GM12891 (cell line): ENCODE measurements at places on chromosomes 2 and 18.

DNA sequence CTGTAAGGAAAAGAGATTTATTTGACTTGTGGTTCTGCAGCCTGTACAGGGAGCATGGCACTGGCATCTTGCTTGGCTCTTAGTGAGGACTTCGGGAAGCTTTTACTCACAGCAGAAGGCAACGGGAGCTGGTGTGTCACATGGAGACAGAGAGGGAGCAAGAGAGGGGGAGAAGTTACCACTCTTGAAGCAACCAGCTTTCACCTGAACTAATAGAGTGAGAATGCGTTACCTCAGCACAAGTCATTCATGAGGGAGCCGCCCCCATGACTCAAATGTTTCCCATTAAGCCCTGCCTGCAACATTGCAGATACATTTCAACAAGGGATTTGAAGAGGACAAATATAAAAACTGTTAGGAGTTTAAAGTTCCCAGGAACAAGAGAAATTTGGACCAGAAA lies 190.0 kb downstream of the CYRIA start:
- DNase-seq = no peak

GRCh38 chr18:79915161-79916127 lies 36.0 kb downstream of the SLC66A2 start:
- no peak for DNase-seq

GRCh38 chr2:205814039-205814364 lies 131.7 kb downstream of the NRP2 start:
- DNase-seq = no peak

DNA sequence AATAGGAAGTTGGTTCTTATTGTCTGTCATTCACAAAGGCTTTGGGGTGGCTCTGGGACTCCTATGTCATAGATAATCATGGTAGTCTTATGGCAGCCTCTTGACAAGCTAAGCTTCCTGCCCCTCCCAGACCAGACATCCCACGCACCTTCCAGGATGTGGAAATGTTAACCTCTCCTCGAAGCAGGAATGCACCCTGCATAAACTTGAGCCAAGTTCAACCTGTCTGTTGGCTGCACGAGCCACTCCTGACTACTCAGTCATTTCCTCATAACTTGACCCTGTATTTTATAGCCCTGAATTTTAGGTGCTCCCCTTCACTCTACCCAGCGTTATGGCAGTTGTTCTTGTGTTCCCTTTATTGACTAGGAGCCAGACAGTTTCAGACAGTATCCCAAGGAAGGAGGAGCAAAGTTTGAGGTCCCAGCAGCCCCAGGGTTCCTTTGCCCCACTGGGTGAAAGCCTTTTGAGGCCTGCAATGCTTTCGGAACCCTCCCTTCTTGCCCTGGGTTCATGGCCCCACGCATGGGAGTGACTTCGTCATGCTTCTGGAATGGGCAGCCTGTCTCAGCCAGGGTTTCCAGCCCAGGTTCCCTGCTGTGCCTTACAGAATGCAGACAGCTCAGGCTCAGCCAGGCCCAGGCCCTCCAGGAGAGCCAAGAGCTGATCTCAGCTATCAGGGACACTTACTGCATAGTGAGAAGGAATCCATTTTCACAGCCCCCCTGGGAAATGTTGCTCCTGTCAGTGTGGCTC lies 15.6 kb upstream of the INO80C start:
- no peak for DNase-seq

- no peak for DNase-seq
These were observed 36.0 kb downstream of the PCBP1 start for GRCh38 chr2:70123051-70123828.

DNA sequence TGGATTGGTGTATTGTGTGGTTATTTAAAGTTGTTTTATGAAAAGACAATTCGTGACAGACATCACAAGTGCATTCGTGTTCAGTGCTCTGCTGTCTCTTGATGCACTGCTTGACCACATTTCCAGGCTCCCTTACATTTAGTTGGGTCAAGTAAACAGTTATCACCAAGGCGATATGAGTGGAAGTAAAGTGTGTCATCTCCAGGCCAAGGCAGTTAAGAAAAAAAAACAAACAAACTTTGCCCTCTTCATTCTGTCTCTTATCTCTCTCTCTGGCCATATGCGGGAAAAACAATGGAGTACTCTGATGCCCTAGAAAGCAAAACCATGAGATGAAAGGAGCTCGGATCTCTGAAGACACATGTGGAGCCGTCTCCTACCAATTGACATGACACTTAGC lies 131.1 kb downstream of the DSEL start:
- no peak for DNase-seq

GRCh38 chr2:74481961-74482800 lies 617 bp downstream of the CCDC142 start:
- DNase-seq = no peak

DNA sequence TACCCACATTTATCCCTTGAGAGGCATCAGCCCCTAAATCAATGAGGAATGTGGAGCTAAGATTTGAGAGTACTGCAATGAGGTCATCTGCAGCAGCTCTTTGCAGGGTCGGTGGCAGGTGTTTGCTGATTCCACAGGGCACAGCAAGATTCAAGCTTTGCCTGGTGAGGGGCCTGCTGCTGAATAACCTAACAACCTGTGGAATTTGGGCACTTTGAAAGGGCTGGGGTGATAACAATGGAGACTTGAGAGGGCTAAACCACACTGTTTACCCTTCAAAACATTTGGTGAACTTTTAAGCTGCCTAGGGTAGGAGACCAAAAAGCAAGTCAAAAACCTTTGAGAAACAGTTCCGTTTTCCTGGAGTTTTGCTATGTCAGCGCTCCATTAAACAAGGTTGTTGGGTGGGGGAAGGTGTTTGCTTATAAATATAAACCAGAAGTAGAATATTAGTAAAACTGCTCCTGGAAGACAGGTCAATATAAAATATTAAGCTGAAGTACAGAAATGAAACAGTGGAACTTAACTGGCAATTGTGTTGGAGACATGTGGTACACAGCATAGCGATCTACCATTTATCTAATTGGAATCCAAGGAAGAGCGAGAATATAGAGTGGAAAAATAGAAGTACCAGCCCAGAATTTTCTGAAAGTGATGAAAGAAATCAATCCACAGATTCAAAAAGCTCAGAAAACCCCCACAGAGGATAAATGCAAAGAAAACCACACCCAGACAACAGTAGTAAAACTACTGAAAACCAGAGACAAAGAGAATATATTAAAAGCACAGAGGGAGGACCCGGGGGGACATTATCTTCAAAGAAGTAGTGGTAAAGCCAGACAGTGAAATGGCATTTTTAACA lies 15.7 kb downstream of the COPS8 start:
- no peak for DNase-seq

DNA sequence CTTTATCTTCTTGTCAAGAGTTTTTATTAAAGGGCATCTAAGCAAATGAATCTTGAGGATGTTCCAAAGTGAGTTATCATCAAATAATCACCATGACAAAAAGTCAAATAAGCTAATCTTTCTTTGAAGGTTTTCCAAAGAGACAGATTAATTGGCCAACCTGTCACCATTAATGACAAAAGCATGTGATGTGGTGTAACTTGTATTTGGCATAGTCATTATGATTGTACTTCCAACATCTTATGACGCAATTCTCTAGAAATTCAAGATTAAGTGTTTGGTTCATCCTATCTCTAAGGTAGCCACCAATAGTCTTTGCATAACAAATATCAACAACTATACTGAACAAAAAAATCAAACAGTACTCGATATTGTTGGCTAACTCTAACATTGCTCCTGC lies 28.6 kb downstream of the RBMS1 start:
- no peak for DNase-seq

DNA sequence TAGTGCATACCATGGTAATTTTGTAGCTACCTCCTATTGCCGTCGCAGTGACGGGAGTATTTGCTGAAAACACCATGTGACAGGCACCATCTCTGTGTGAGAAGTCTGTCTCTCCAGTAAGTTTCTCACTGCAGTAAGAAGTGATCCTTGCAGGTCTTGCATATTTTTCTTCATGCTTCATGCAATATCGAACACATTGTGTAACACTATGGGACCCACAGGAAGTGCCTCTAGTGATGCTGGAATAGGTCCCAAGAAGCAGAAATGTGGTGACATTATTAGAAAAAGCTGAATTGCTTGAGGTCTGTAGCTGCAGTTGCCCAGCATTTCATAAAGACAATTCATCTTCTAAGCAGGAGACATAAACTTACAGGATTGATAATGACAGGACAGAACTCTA lies 167.6 kb downstream of the DCDC2C start:
- no peak for DNase-seq

DNA sequence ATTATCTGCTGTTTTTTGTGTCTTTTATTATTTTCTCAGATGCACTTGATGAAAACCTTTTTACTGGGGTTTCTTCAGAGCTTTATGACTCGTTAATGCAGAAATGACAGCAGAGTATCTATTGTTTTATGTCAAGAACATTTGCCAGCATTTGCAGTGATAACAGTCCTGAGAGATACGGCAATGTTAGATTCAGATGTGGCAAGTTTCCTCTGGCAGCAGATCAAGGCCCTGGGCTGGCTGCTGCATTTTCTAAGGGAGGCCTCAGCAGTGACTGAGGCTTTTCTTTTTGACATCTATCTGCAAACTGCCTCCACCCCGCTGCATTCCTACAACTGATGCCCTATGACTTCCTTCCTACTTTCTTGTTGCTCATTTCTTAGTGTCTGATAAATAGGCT lies 40.2 kb downstream of the EFEMP1 start:
- no peak for DNase-seq

GRCh38 chr2:151691631-151692030 lies 42.6 kb downstream of the NEB start:
- DNase-seq = no peak

DNA sequence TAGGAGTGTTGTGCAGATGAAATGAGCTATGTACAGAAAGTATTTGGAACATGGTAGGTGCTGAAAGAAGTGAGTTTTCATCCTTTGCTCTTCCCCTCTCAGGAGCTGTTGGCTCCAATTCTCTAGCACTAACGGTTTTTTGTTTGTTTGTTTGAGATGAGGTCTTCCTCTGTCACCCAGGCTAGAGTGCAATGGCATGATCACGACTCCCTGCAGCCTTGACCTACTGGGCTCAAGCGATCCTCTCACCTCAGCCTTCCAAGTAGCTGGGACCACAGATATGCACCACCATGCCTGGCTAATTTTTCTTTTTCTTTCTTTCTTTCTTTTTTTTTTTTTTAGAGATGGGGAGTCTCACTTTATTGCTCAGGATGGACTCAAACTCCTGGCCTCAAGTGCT lies 12.8 kb downstream of the ABCG5 start:
- no peak for DNase-seq

GRCh38 chr2:15557887-15558311 lies 3.2 kb downstream of the NBAS start:
- DNase-seq = no peak

DNA sequence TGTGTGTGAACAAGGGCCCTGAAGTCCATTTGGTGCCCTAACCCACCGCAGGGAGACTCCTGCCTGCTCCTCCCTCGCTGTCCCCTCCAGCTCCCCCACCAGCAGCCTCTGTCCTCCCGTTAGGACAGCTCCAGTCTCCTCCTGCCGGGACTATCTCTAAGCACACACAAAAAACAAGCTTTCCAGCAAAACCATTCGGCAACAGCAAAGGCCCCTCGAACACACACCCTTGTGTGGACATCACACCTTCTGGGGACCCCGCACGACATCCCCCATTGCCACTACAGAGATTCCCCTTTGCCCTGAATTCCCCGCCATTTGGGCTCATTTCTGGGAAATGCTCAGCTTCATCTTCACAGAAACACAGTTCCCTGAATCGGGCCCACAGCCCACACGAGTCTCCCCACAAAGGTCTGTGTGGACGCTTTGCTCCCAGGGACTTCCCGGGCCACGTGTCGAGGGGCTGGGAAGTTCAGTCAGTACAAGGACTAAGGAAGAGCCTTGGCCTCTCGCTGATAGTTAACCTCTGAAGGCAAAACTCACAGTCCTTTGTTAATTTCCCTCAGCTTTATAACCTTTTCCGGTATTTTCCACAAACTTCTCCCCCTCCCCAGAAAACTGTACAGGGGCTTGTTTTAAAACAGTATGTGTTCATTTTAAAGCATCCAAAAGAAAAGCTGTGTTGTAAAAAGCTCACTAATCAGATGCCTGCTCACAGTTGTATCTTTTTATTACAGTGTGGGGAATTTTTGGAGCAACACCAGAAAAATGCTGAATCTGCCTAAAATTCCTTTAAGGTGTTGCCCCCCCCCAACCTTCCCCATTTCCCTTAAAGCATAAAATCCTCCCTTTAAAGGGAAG lies 25.9 kb downstream of the SMAD7 start:
- DNase-seq = no peak

DNA sequence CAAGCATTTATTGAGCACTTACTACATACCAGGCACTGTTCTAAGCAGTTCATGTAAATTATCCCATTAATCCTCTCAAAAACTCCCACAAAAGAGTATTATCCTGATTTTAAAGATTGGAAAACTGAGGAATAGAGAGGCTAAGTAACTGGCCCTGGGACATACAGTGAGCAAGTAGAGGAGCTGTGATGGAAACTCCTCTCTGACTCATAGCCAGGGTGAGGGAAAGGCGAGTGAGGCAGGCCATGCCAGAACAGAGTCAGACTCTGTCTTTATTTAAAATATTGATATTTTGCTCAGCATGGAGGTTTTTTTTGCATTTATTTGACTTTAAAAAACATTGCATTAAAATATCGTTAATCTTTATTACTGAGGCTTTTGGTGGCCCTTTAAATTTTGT lies 208.0 kb downstream of the LOXHD1 start:
- DNase-seq = no peak

DNA sequence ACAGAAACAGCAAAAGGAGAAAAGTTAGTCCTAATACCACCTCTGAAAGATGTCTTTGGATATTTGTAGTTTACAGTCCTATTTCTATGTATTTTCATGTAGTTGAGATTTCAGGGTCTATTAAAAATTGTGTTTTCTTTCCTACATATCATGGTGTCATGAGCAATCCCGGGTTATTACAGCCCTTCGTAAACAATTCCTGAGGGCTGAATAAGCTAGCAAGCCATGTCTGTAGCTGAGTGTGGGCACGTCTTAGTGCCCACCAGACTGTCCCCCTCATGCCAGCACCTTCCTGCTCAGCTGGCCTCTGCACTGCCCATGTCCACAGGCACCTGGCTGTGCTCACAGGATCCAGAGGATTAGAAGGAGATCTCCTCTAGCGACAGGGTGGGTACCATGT lies 60.6 kb downstream of the CTIF start:
- no peak for DNase-seq

DNA sequence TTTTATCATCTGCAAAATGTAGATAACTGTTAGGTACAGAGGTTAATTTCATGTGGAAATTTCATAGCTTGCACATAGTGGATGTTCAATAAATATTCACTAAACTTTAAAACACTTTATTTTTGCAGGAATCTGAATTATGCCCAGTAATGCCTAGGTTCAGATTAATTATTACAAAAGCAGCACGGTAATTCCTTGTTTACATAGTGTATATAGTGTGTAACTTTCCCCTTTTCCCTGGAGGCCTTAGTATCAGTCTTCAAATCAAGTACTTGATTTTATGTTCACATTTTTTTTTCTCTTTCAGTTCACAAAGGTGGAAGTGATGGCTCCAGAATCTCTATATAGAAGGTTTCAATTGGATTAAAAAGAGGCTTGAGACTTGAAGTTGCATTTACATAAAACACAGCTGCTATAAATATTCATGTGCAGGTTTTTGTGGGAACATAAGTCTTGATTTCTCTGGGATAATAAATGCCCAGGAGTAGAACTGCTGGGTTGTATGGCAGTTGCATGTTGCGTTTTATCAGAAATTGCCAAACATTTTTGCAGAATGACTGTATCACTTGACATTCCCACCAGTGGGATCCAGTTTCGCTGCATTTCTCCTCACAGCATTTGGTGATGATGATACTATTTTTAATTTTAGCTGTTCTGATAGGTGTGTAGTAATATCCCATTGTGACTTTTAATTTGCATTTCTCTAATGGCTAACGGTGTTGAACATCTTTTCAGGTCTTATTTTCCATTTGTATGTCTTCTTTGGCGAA lies 27.6 kb upstream of the LGALSL start:
- DNase-seq = no peak

GRCh38 chr18:55275039-55275901 lies 312.7 kb downstream of the TCF4 start:
- DNase-seq = no peak
